ENCODE measurements at places on chromosomes 2 and 18. TPM values are rescaled to one million over a fixed set of nuclear protein-coding genes. Genes with fewer than 3 reads are reported as not detected.

DNA sequence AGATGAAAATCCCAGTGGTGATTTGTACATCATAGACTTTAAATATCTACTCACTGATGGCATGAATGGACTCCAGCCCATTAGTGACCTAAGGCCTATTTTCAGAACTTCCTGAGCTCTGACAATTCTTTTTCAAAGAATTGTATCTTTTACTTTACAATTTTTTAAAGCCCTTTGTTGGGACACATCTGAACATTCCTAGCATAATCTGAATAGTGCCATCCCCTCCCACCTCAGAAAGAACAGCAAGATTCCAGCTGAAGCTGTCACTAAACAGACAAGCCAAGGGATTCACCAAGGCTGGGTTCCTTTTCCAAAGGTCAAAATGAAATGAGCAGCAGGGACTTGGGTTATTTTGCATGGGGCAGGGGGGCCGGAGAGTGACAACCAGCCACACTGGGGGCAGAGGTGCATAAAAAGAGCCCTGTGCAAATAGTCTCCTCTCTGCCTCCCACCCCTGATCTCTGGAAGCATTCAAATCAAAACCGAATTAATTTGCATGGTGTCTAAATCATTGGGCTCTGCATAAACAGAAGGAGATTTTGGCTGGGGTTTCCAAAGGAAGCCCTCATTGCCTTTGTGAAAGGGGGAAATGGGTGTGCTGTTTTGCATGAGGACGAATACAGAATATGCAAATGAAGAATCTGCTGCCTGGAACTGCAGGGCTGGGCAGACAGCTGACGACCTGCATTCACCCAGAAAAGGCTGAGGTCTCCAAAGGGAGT lies 17.2 kb downstream of the EPHA4 start:
- peak; percentile 36 for ATAC-seq

The CRYGD gene
- not detected for total RNA-seq

- no peak for ATAC-seq
Measured at GRCh38 chr18:54335638-54336173, 22.0 kb downstream of the STARD6 start.

DNA sequence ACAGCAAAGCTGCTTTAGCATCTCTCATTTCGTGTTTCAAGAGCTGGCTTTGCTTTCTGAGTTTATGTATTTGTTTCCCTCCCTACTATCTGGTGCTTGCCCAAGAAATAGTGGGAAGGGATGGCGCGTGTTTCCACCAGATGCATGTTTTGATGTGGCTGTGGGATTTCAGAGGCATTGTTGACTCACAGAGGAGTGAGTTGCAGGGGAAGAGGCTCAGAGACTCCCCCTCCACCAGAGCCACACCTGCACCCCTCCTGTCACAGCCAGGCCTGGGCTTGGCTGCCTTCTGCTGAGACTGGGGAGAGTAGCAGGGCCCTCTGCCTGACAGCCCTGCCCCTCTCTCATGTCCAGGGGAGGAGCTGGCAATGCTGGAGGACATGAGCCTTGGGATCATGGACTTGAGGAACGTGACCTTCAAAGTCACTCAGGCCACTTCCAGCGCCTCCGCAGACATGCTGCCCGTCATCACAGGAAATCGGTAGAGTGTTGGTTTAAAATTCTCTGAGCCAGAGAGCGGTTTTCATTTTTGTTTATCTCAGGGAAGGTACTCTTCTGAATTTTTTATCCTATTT lies 42.9 kb downstream of the COA5 start:
- no peak for ATAC-seq

The FAM110C gene
- total RNA-seq, result 44.3 TPM
